ENCODE measurements at places on chromosomes 6 and 20. TPM values are rescaled to one million over a fixed set of nuclear protein-coding genes. Genes with fewer than 3 reads are reported as not detected.

Gene TREM2
- total RNA-seq = not detected

Gene ATAT1
- total RNA-seq = 8.1 TPM

Gene CGAS
- total RNA-seq = 1.8 TPM

Gene BMP2
- total RNA-seq = 3.7 TPM

Gene ABHD16B
- not detected for total RNA-seq

Gene NELFCD
- total RNA-seq = 38.6 TPM

Gene SCUBE3
- 0.03 TPM for total RNA-seq

Gene FERMT1
- 2.6 TPM for total RNA-seq

Gene DSP
- 7.8 TPM for total RNA-seq

Gene CCN6
- total RNA-seq = not detected

Gene ASIP
- total RNA-seq = not detected

Gene STX11
- 1.9 TPM for total RNA-seq

Gene STMND1
- not detected for total RNA-seq

Gene UBR2
- total RNA-seq = 26.5 TPM

Gene TPBG
- total RNA-seq = 7.7 TPM

Gene SGK2
- total RNA-seq = 1.7 TPM

Gene ZNF165
- 0.78 TPM for total RNA-seq

Gene BACH2
- 0.13 TPM for total RNA-seq

Gene HBS1L
- 152 TPM for total RNA-seq

Gene TRIM10
- not detected for total RNA-seq

Gene ZBTB2
- total RNA-seq = 10.0 TPM

Gene GHRH
- total RNA-seq = not detected

Gene COL11A2
- 0.96 TPM for total RNA-seq

Gene JPH2
- 263 TPM for total RNA-seq

Gene PRRT1
- not detected for total RNA-seq

Gene TRIM31
- total RNA-seq = not detected

Gene SPATS1
- total RNA-seq = not detected

Gene GABRR1
- total RNA-seq = not detected

Gene OVOL2
- not detected for total RNA-seq

Gene RBM24
- total RNA-seq = 289 TPM

Gene PCSK2
- total RNA-seq = not detected

Gene ARG1
- not detected for total RNA-seq

Gene CLPSL2
- not detected for total RNA-seq

Gene MYLK2
- total RNA-seq = 0.13 TPM

Gene C20orf202
- total RNA-seq = 0.10 TPM

Gene RGS17
- 6.7 TPM for total RNA-seq

Gene PFDN4
- total RNA-seq = 66.3 TPM

Gene FABP7
- total RNA-seq = not detected

Gene ESF1
- 19.8 TPM for total RNA-seq

Gene TRIM38
- total RNA-seq = 28.7 TPM

Gene GJA10
- total RNA-seq = not detected

Gene KCNK17
- not detected for total RNA-seq

Gene POLR3F
- total RNA-seq = 12.5 TPM

Gene HLA-DPA1
- 0.68 TPM for total RNA-seq

Gene LRFN2
- total RNA-seq = not detected

Gene SOBP
- 0.42 TPM for total RNA-seq

Gene ARFGEF3
- total RNA-seq = 0.05 TPM

Gene SLC22A2
- total RNA-seq = not detected

Gene TRIM15
- not detected for total RNA-seq

Gene CLDN20
- not detected for total RNA-seq

Gene RBM12
- total RNA-seq = 32.7 TPM

Gene CST2
- total RNA-seq = not detected

Gene LRRC1
- total RNA-seq = 13.9 TPM

Gene TAGAP
- total RNA-seq = 0.05 TPM

All from myocyte (in vitro differentiated cells).